Activated CD4-positive, alpha-beta T cell treated with anti-CD3 and anti-CD28 coated beads for 36 hours (primary cell): ENCODE measurements at places on chromosomes 4 and X.

- H3K27ac ChIP-seq: no peak overlapping the region
- no peaks in the 10 kb centered on the region for H3K36me3 ChIP-seq
- peaks cover 7% of the 10 kb centered on the region for H3K27me3 ChIP-seq
- no peak for DNase-seq
- peaks cover 6% of the 10 kb centered on the region for H3K4me1 ChIP-seq
These were observed 34.4 kb upstream of the ACSL1 start for GRCh38 chr4:184860018-184860779.

DNA sequence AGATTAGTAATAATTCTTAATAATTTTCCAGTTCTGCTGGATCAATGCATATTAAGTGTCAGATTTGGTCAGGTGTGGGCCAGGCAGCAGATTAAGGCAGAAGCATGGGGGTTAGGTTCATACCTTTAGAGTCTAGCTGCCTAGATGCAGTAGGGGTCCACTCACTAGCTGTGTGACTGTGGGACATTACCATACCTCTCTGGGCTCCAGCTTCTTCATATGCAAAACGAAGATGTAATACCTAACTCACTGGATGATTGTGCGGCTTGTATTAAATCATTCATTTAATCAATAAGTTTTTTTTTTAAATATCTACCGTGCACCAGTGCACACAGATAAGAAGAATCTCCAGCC, 1.4 kb downstream of the ANXA3 start:
- H3K4me1 ChIP-seq: peaks cover 10% of the 10 kb centered on the region
- peaks cover 34% of the 10 kb centered on the region for H3K27me3 ChIP-seq
- DNase-seq: no peak
- H3K27ac ChIP-seq: no peak overlapping the region

GRCh38 chr4:18366136-18366535, 344.6 kb upstream of the LCORL start:
- H3K36me3 ChIP-seq: no peaks in the 10 kb centered on the region
- H3K4me3 ChIP-seq: no peak overlapping the region
- no peaks in the 10 kb centered on the region for H3K4me1 ChIP-seq
- no peak overlapping the region for H3K27ac ChIP-seq
- no peak for DNase-seq

DNA sequence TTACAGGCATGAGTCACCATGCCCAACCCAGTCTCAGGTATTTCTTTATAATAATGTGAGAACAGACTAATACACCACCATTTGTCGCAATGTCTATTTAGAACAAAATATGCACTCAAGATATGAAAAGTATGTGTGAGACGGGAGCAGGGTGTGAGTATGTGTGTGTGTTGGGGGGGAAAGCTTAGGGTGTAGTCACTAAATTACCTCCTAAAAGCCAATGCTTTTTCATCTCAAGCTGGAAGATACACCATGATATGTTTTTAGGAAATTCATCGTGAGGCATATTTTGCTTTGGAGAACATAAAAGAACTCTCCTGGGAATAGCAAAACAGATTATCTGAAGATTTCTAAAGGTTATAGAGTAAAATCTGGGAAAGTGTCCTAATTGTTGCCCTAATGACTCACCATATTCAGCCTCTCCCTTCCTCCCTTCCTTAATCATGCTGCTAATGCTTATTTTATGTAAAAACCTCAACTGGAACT, 262.7 kb downstream of the PDHA2 start:
- no peak overlapping the region for H3K27ac ChIP-seq
- no peak overlapping the region for H3K4me3 ChIP-seq
- no peak for DNase-seq
- no peaks in the 10 kb centered on the region for H3K27me3 ChIP-seq
- no peaks in the 10 kb centered on the region for H3K4me1 ChIP-seq

- DNase-seq: peak; percentile 33
- H3K4me3 ChIP-seq: peak within 1 kb of the TSS; percentile 86
- peaks cover 30% of the 10 kb centered on the region for H3K36me3 ChIP-seq
- H3K27ac ChIP-seq: peak within 1 kb of the TSS; percentile 98
These were observed at the start of gene GK for GRCh38 chrX:30653415-30654131. GK (plus strand) TSS chrX:30653423; CDS start chrX:30653538, 115 bp downstream.

GRCh38 chr4:2075987-2076907, 17.1 kb downstream of the NAT8L start:
- DNase-seq: no peak
- H3K4me1 ChIP-seq: no peaks in the 10 kb centered on the region
- no peak overlapping the region for H3K27ac ChIP-seq
- H3K36me3 ChIP-seq: no peaks in the 10 kb centered on the region
- H3K27me3 ChIP-seq: no peaks in the 10 kb centered on the region
- no peak overlapping the region for H3K4me3 ChIP-seq

GRCh38 chr4:126799971-126800574, 832.7 kb upstream of the INTU start:
- no peak overlapping the region for H3K4me3 ChIP-seq
- H3K27me3 ChIP-seq: no peaks in the 10 kb centered on the region
- no peaks in the 10 kb centered on the region for H3K4me1 ChIP-seq
- H3K36me3 ChIP-seq: no peaks in the 10 kb centered on the region
